ENCODE measurements at places on chromosomes 6 and 20. TPM values are rescaled to one million over a fixed set of nuclear protein-coding genes. Genes with fewer than 3 reads are reported as not detected.

- H3K4me3 ChIP-seq = no peak overlapping the region
- peaks cover 22% of the 10 kb centered on the region for H3K4me1 ChIP-seq
- H3K36me3 ChIP-seq = peaks cover 32% of the 10 kb centered on the region
- no peaks in the 10 kb centered on the region for H3K27me3 ChIP-seq
- no peak overlapping the region for H3K27ac ChIP-seq
Observed at GRCh38 chr20:50099565-50099991, 13.4 kb downstream of the UBE2V1 start.

GRCh38 chr6:34305982-34306708 is 57.3 kb upstream of the SMIM29 start:
- no peak overlapping the region for H3K27ac ChIP-seq
- no peaks in the 10 kb centered on the region for H3K27me3 ChIP-seq

- DNase-seq = no peak
- H3K27me3 ChIP-seq = no peaks in the 10 kb centered on the region
- peaks cover 85% of the 10 kb centered on the region for H3K4me1 ChIP-seq
Observed at GRCh38 chr6:30747902-30748769, 3.8 kb upstream of the IER3 start.

DNA sequence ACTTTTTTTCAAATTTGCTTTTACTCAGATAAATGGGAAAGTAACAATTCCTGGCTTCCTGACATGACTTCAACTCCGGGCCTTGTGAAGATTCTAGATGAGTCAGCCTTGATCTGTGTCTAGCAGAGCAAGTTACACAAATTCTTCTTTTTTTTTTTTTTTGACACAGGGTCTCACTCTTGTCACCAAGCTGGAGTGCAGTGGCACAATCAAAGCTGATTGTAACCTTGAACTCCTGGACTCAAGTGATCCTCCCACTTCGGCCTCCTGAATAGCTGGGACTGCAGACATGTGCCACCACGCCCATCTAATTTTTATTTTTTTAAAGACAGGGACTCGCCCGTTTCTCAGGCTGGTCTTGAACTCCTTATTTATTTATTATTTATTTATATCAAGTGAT is 7.3 kb upstream of the ARHGAP18 start:
- H3K4me1 ChIP-seq = peaks cover 38% of the 10 kb centered on the region
- H3K36me3 ChIP-seq = no peaks in the 10 kb centered on the region
- DNase-seq = peak; percentile 99

KCNB1 gene
- not detected for polyA plus RNA-seq

- no peak overlapping the region for H3K27ac ChIP-seq
- no peaks in the 10 kb centered on the region for H3K36me3 ChIP-seq
- no peaks in the 10 kb centered on the region for H3K27me3 ChIP-seq
- H3K4me3 ChIP-seq = no peak overlapping the region
- no peaks in the 10 kb centered on the region for H3K4me1 ChIP-seq
Observed at GRCh38 chr6:119676230-119676629, 326.7 kb upstream of the MAN1A1 start.

DNA sequence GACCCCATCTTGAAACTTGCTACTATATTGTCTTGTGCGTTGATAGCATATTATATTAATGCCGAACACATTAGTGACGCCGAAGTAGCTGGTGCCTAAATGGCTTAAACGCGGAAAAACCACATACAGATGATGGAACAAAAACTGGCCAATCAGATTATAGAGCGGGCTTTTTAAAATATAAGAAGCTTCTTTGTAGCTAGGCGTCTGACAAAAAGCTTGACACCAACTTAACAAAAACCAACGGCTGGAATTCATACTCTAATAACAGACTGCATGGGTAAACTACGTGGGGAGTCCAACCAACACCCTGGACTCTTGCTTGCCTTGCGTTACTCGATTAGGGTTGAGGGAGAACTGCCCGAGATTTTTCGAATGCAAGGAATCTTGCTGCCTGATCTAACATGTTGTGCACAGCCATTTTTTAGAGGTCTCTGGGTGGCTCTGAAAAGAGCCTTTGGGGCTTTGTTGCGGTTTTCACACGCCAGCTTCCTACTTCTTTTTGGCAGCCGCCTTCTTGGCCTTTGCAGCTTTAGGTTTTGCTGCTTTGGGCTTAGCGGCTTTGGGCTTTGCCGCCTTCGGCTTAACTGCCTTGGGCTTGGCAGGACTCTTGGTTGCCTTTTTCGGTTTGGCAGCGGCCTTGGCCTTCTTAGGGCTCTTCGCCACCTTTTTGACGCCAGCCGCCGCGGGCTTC is 45.7 kb downstream of the OR2B2 start:
- peaks cover 31% of the 10 kb centered on the region for H3K27me3 ChIP-seq
- H3K4me1 ChIP-seq = peaks cover 38% of the 10 kb centered on the region
- H3K36me3 ChIP-seq = no peaks in the 10 kb centered on the region
- H3K27ac ChIP-seq = peak overlapping the region; percentile 50
- peak; percentile 32 for DNase-seq

DNA sequence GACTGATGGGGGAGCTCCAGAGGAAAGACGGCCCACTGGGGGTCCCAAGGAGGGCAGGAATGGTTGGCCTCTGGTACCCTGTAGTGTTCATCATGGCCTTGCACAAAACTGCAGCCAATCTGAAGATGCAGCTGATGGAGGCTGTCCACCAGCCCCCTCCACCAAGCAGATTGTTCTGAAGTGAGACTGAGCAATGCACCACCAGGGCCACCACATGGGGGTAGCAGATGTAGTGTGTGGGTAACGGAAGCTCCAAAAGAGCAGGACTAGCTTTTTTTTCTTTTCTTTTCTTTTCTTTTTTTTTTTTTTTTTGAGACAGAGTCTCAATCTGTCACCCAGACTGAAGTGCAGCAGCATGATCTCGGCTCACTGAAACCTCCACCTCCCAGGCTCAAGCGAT is 181.0 kb upstream of the MYLIP start:
- H3K27me3 ChIP-seq = peaks cover 3% of the 10 kb centered on the region
- no peak overlapping the region for H3K4me3 ChIP-seq
- no peak for DNase-seq
- no peak overlapping the region for H3K27ac ChIP-seq
- no peaks in the 10 kb centered on the region for H3K36me3 ChIP-seq
- H3K4me1 ChIP-seq = peaks cover 24% of the 10 kb centered on the region

GRCh38 chr6:130937942-130938604 is 110.9 kb downstream of the SMLR1 start:
- H3K4me1 ChIP-seq = peaks cover 72% of the 10 kb centered on the region
- DNase-seq = peak; percentile 90
- no peaks in the 10 kb centered on the region for H3K27me3 ChIP-seq
- peak overlapping the region; percentile 75 for H3K27ac ChIP-seq
- H3K4me3 ChIP-seq = no peak overlapping the region

DNA sequence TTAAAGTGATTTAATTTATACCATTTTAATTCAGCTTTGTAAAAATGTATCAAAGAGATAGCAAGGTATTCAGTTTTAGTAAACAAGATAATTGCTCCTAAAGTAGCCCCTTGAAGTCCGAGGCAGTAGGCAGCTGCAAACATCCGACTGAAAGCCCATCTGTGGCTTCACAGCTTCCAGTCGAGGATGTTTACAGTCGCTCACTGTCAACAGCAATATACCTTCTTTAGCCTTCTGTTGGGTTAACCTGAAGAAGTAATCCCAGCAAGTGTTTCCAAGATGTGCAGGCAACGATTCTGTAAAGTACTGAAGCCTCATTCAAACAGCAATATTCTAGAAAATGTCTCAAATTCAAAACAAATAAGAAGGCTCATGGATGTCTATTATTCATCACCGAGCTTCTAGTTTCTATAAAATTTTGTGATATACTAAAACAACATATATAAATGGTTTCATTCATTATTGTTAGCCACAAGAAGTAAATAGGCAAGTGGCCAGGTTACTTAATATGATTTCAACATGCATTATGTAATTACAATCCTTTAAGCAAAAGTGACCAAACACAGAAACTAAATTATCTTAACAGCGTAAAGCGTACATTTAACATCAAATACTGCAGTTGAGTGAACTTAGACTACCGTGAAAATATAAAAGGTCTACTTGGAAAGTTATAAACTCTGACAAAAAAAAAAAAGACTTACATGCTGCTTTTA is 115.0 kb downstream of the OGFRL1 start:
- no peaks in the 10 kb centered on the region for H3K27me3 ChIP-seq
- DNase-seq = no peak
- peaks cover 24% of the 10 kb centered on the region for H3K4me1 ChIP-seq
- no peak overlapping the region for H3K27ac ChIP-seq
- H3K36me3 ChIP-seq = no peaks in the 10 kb centered on the region

DNA sequence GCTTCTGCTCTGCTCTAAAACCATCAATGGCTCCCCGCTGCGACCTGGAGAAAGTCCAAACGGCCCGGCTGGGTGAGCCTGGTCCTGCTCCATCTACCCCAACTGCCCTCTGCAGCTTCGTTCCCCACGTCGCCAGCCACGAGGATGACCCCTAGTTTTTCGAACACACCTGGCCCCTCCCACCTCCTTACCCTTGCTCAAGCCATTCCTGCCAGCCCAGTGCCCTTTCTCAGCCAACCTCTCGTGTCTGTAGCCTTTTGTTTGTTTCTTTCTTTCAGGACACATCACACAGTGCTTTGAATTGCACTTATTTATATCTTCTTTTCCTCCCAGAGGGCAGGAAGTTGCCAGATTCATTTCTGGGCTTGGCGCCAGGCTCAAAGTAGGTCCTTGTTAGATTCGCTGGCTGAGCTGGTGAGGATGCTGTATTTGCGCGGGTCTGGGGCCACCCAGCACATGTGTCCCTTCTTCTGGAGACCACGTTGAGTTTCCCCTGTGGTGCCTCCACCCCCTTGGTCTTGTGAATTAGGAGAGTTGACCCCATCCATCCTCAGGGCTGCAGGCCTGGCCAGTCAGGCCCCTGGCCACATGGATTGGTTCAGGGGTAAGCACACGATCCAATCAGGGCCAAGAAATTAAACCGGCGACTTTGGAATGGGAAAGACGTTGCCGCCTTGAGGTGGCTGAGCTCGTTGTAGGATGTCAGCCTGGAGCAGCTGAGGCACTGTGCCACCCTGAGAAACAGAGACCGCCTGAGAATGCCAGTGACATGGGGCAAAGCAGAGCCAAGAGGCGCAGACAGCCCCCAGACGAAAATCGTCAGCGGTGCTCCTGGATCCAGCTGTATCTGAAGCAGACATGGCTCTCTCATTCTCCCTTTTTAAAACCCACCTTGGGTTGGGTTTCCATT is 156.0 kb downstream of the CEBPB start:
- no peak overlapping the region for H3K4me3 ChIP-seq
- H3K27me3 ChIP-seq = peaks cover 2% of the 10 kb centered on the region
- H3K27ac ChIP-seq = no peak overlapping the region
- DNase-seq = no peak
- H3K36me3 ChIP-seq = no peaks in the 10 kb centered on the region

DNA sequence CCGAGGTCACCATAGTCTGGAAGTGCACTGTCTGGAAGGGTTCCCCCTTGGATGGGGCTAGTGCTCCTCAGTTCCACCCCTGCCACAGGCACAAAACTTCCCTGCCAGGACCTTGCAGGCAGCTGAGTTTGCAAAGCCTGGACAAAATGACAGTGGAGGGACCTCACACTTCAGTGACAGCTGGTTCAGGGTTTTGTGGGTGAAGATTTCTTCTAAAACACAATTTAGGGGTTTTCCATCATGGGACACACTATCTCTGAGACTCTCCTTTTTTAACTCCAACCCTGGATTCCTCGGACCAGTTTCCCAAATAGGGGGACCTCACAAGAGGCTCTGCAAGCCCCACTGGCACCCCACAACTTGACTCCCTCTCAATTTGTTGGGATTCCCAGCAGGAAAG is 33.6 kb upstream of the PREX1 start:
- no peaks in the 10 kb centered on the region for H3K36me3 ChIP-seq
- peaks cover 7% of the 10 kb centered on the region for H3K27me3 ChIP-seq
- DNase-seq = no peak
- H3K4me1 ChIP-seq = no peaks in the 10 kb centered on the region
- H3K4me3 ChIP-seq = no peak overlapping the region
- no peak overlapping the region for H3K27ac ChIP-seq

B3GAT2 gene
- polyA plus RNA-seq = 0.01 TPM

DNA sequence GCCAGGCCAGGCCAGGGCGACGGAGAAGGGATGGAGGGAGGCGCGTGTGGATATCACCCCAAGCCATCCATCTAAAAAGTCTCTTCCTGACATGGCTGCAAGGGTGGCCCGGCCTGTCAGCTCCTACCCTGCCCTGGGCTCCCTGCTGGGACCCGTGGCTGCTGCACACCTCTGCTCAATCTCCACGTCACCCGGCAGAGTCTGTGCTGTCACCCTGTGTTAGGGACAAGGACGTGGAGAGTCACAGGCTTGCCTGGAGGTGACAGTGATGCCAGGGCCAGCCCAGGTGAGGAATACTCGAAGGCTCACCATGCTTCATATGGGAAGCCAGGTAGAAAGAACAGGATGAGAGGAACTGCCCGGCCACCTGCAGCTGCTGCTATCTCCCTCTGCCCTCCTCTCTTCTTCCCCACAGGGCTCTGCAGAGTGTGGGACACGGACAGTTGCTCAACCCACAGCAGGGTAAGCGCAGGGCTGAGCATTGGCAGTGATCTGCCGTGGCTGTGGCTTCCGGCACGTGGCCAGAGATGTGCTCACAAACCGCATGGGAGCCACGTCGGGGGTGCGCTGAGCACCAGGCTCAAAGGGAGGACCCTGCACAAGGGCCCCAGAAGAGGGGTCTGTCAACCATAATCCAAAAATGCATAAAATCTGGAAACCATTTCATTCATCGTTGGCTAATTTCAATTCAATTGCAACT is 214.3 kb downstream of the DLL1 start:
- peaks cover 57% of the 10 kb centered on the region for H3K27me3 ChIP-seq
- H3K4me3 ChIP-seq = no peak overlapping the region
- H3K4me1 ChIP-seq = no peaks in the 10 kb centered on the region

- H3K36me3 ChIP-seq = no peaks in the 10 kb centered on the region
- peaks cover 15% of the 10 kb centered on the region for H3K4me1 ChIP-seq
- no peak overlapping the region for H3K27ac ChIP-seq
- H3K27me3 ChIP-seq = 0 out of 2 replicates have a peak, but pooled peaks cover 4% of the 10 kb centered on the region
Observed at GRCh38 chr20:40891351-40891750, 137.3 kb upstream of the TOP1 start.

- no peaks in the 10 kb centered on the region for H3K4me1 ChIP-seq
- H3K27me3 ChIP-seq = peaks cover 4% of the 10 kb centered on the region
- no peaks in the 10 kb centered on the region for H3K36me3 ChIP-seq
Observed at GRCh38 chr6:168136001-168136400, 57.0 kb upstream of the FRMD1 start.

GRCh38 chr6:33673851-33674250 is 37.6 kb downstream of the UQCC2 start:
- no peaks in the 10 kb centered on the region for H3K27me3 ChIP-seq
- H3K4me1 ChIP-seq = no peaks in the 10 kb centered on the region

DNA sequence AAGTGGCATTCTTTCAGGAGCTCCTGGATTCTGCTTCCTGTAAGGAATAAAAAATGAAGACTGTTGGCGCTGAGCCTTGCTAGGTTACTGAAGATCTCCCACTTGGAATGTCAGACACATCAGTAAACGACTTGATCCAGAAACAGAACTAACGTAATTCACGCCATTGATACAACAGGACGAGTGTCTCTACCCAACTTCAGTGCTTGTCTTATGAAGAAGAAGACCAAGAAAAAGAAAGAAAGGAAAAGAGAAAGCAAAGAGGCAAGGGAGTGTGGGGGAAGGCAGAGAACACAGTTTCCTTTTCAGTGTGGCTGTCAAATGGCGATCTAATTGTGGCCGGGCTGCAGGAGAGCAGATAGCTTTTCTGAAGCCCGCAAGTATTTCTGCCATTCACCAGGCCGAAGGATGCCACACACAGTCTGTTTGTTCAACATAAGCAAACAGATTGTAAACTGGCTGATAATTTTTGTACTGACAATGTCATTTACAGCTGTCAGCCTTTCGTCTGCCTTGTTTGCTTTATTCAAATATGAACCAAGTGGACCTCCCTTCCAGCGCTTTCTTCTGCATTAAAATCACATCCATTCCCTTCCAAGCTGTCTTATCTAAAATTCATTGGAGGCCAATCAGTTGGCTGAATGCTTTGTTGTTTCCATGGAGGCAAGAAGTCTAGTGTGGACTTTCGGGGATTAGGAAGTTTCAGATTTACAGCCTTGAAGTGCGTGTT is 180.6 kb downstream of the FOXA2 start:
- peak overlapping the region; percentile 47 for H3K4me3 ChIP-seq
- H3K27ac ChIP-seq = peak overlapping the region; percentile 17
- H3K27me3 ChIP-seq = peaks cover 12% of the 10 kb centered on the region
- peaks cover 47% of the 10 kb centered on the region for H3K4me1 ChIP-seq
